T-cell (primary cell): ENCODE measurements at places on chromosomes 3 and 15. TPM values are rescaled to one million over a fixed set of nuclear protein-coding genes. Genes with fewer than 3 reads are reported as not detected.

PLS1 gene
- total RNA-seq = 1.9 TPM

- H3K4me1 ChIP-seq = peaks cover 12% of the 10 kb centered on the region
- peak overlapping the region; percentile 58 for H3K4me3 ChIP-seq
- H3K36me3 ChIP-seq = no peaks in the 10 kb centered on the region
- H3K27me3 ChIP-seq = peaks cover 4% of the 10 kb centered on the region
- no peak for DNase-seq
Measured at GRCh38 chr15:31869686-31870307, 160.5 kb upstream of the CHRNA7 start.

DNA sequence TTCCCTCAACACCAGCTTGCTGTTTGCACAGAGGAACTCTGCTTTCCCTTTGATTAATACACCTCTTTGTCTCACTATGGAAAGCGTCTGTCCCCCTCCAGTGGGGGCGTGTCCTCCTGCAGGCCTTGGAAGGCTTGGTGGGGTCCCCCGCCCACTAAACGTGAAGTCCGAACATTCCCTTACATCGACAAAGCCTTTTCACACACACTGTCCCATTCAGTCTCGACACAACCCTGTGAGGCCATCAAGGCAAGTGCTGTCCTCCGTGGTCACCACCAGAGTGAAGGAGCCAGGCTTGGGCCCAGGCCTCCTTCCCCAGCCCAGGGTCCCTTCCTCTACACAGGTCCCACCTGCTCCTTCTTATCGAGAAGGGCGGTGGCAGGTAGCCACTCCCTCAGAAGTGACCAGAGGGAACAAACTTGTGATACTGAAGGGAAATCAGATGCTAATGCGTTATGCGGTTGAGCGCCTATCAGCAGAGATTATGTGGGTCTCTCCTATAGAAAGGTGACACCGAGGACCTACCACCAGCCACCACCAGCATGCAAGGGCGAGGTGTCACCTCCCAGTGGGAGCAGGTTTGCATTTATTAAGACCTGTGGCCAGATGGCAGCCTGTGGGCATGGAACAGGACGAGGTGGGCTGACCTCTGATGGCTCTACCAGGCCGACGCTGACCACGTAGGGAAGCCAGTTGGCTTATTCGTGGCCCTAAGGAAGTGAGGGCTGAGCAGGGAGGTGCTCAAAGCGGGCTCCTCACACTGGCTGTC, 6.6 kb downstream of the NRROS start:
- H3K4me1 ChIP-seq = peaks cover 70% of the 10 kb centered on the region
- peaks cover 5% of the 10 kb centered on the region for H3K36me3 ChIP-seq
- H3K4me3 ChIP-seq = no peak overlapping the region

GRCh38 chr3:78283994-78284393, 1244.1 kb downstream of the ROBO2 start:
- H3K4me1 ChIP-seq = no peaks in the 10 kb centered on the region
- no peaks in the 10 kb centered on the region for H3K27me3 ChIP-seq
- H3K27ac ChIP-seq = no peak overlapping the region
- no peak overlapping the region for H3K4me3 ChIP-seq

GRCh38 chr15:71167445-71168165, 52.3 kb downstream of the THSD4 start:
- H3K36me3 ChIP-seq = no peaks in the 10 kb centered on the region
- H3K4me3 ChIP-seq = no peak overlapping the region
- no peak for DNase-seq
- H3K27ac ChIP-seq = no peak overlapping the region
- H3K27me3 ChIP-seq = peaks cover 10% of the 10 kb centered on the region
- H3K4me1 ChIP-seq = no peaks in the 10 kb centered on the region

- H3K4me1 ChIP-seq = no peaks in the 10 kb centered on the region
- H3K27ac ChIP-seq = no peak overlapping the region
- H3K4me3 ChIP-seq = no peak overlapping the region
Measured at GRCh38 chr3:8460050-8460708, 41.4 kb upstream of the LMCD1 start.

TGM4 gene
- total RNA-seq = not detected

DNA sequence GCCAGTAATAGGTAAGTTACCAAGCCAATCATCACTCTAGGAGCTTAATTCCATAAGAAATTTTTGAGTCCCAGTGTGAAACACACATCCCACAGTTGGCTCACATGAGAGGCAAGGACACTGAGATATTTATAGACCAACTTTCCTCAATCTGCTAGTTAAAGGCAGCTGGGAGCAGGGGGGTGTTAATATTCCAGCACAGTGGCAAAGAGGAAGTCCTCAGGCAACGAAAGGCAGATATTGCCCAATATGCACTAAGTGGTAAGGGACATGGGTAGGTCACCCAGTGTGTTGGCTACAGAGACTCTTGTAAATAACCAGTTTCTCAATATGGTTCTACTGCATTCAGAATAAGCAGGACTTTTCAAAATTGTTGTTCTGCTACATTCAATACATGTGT, 61.0 kb downstream of the TOP2B start:
- H3K27me3 ChIP-seq = no peaks in the 10 kb centered on the region
- no peak overlapping the region for H3K4me3 ChIP-seq
- H3K4me1 ChIP-seq = no peaks in the 10 kb centered on the region
- H3K27ac ChIP-seq = no peak overlapping the region

DNA sequence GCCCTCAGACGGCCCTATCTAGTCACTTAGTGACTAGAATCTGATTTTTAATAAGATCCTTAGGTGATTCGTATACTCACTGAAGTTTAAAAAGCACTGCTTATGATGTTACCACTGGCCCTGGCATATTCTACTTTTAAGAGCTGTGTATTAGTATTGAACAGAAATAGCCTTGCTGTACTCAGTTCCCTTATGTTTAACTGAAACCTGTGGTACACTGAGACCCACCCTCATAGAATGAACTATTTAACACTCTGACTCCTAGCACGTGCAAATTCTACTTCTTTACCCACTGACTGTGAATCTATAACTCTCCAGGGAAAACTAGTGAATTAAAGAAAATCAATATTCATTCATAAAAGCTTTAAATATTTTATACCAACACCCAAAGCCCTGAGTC, 108.9 kb downstream of the CCNL1 start:
- peaks cover 4% of the 10 kb centered on the region for H3K27me3 ChIP-seq
- no peak overlapping the region for H3K27ac ChIP-seq
- H3K4me1 ChIP-seq = no peaks in the 10 kb centered on the region
- H3K4me3 ChIP-seq = no peak overlapping the region
- no peak for DNase-seq

DNA sequence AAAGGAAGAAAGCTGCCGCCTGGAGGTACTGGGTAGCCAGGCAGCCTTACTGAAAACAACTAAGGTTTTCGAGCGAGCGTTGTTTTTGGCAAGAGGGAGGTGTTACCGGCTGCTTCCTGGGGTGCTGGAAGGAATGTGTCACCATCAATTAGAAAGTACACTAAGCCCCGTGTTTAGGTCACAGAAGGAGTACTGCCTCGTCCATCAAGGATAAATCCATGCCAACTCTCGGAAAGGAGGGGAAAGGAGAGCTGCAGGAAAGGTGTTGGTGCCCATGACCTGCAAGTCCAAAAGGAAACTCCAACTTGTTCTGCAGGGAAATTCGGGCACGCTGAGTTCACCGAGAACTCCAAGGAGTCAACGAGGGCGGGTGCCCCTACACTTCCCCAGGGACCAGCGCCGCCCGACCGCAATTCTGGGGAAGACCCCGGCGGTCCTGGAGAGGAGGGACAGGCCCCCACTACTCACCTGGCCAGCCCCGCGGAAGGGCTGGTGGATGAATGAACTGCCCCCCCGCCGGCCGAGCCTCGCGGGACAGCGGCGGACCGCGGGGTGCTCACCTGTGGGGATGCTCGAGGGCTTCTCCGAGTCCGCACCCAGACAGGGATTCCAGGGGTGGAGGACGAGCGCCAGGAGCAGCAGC, 542 bp downstream of the PLOD2 start:
- peaks cover 6% of the 10 kb centered on the region for H3K4me1 ChIP-seq
- H3K4me3 ChIP-seq = no peak overlapping the region
- peaks cover 24% of the 10 kb centered on the region for H3K27me3 ChIP-seq

GRCh38 chr3:193742628-193743027, 149.6 kb downstream of the OPA1 start:
- H3K36me3 ChIP-seq = no peaks in the 10 kb centered on the region
- H3K4me1 ChIP-seq = no peaks in the 10 kb centered on the region
- H3K27ac ChIP-seq = no peak overlapping the region
- no peaks in the 10 kb centered on the region for H3K27me3 ChIP-seq
- H3K4me3 ChIP-seq = no peak overlapping the region

DNA sequence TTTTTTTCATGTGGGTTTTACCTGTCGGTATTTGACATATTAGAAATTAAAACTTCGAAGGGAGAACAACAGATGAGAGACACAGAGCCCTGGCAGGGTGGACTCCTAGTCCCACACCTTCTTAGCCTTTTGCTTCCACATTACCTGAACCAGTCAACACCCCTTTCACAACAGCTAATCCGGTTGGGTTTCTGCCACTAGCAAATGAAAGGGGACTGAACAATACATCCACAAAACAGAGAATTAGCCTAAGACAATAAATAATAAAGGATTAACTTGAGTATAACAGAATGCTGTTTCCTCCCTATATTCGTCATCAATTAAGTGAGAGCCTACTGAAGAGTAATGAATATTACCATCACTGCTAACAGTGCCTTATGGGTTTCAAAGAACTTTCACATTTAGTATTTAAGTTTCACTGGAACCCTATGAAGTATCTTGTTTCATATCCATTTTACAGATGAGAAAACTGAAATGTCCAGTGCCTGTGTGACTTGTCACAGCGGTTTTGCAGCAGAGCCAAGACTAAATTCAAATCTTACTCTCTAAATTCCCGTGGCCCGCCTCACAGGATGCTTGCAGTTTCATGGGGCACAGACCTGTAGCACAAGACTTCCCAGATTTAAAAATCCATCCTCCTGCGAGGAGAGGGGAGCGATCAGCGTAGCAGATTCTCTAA, 1.0 kb upstream of the RAB8B start:
- H3K27ac ChIP-seq = no peak overlapping the region
- H3K36me3 ChIP-seq = no peaks in the 10 kb centered on the region
- no peaks in the 10 kb centered on the region for H3K27me3 ChIP-seq
- H3K4me1 ChIP-seq = peaks cover 28% of the 10 kb centered on the region

SAXO2 gene
- total RNA-seq = 0.56 TPM

LRTM1 gene
- not detected for total RNA-seq

DNA sequence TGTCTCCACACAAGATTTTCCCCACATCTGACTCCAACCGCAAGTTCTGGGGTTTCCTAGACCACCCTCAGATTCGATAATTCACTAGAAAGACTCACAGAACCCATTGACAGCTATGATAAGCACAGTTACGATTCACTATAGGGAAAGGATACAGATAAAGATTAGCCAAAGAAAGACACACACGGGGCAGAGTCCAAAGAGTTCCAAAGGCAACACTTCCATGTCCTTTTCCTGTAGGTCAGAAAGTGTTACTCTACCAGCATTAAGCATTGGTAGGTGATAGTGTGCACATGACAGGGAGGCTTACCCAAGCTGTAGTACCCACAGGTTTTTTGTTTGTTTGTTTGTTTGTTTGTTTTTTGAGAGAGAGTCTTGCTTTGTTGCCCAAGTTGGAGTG, 48.1 kb downstream of the PHLDB2 start:
- DNase-seq = no peak
- no peak overlapping the region for H3K27ac ChIP-seq
- no peaks in the 10 kb centered on the region for H3K36me3 ChIP-seq
- H3K4me3 ChIP-seq = no peak overlapping the region
- no peaks in the 10 kb centered on the region for H3K4me1 ChIP-seq

- H3K4me3 ChIP-seq = peak overlapping the region; percentile 82
- H3K36me3 ChIP-seq = peaks cover 22% of the 10 kb centered on the region
- peak overlapping the region; percentile 97 for H3K27ac ChIP-seq
- DNase-seq = peak; percentile 20
- H3K4me1 ChIP-seq = peaks cover 12% of the 10 kb centered on the region
Measured at GRCh38 chr15:82810061-82810889, 847 bp downstream of the WHAMM start.

DNA sequence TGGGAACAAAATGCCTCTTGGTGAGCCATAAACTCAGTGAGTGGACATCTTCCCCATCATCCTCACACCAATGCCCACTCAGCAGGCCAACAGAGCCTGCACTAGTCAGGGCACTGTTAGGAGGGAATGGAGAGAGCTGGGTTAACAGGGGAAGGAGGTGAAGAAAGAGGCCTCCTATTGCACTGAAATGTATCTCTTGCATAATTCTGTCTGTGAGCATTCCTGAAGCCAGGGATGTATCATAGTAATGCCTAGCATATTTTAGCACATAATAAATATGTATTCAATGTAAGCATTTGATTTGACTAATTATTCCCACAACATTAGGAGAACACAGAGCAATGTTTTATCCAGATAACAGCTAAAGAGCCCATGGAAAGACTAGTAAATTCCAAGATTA, 81.2 kb downstream of the ANO10 start:
- no peak overlapping the region for H3K27ac ChIP-seq
- DNase-seq = no peak
- H3K4me1 ChIP-seq = no peaks in the 10 kb centered on the region
- no peaks in the 10 kb centered on the region for H3K27me3 ChIP-seq

DNA sequence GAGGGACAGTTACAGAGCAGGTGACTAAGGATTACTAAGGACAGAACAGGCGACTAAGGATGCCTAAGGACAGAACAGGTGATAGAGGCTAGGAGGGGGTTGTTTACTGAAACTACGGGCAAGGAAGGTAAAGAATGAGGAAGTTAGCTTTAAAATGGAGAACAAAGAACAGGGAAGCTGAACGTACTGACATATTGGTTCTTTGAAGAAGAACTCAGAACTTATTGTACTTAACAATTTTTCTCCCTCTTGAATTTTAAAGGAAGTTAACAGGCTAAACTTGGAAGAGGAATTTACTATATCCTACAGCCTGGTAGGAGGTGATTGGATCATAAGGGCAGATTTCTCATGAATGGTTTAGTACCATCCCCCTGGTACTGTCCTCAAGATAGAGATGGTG, 290.2 kb downstream of the SHQ1 start:
- no peaks in the 10 kb centered on the region for H3K4me1 ChIP-seq
- H3K4me3 ChIP-seq = no peak overlapping the region
- H3K36me3 ChIP-seq = no peaks in the 10 kb centered on the region
- no peaks in the 10 kb centered on the region for H3K27me3 ChIP-seq

DNA sequence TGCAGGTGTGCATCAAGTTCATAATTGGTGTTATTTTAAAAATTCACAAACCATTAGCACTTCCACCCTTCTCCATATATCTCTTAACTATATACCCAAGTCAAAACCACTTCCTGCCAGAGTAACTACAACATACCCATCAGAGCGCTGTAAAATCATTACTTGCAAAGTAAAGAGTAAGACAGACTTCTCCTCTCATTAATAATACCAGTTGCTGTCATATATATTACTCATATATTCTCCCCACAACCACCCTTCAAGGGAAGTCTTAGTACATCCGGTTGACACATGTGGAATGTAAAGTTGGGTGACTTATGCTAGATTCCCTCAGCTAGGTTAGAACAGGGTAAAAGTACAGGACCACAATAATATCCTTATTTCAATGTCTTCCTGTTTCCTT, 5.6 kb downstream of the TERC start:
- peaks cover 13% of the 10 kb centered on the region for H3K4me1 ChIP-seq
- no peak for DNase-seq
- no peaks in the 10 kb centered on the region for H3K27me3 ChIP-seq

DNA sequence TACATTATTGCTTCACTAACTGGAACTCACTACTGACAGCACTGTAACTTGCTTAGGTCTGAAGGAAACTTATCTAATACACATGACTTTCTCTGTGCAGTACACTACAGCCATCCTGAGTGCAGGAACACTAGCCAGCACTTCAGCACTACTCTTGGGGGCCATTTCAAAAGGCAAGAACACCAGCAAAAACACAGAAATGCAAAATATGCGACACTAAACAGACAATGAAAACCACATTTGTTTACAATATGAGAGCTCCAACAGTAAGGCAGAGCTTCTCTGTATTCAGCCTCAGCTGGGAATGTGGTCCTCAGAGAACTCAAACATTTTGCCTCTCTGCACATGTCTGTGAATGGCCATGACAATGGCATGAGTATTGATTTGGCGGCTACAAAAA, 109.6 kb downstream of the ARRDC4 start:
- H3K27me3 ChIP-seq = no peaks in the 10 kb centered on the region
- no peaks in the 10 kb centered on the region for H3K36me3 ChIP-seq
- no peak for DNase-seq
- H3K4me3 ChIP-seq = no peak overlapping the region
